T-helper 2 cell (primary cell): ENCODE measurements at places on chromosomes 1 and 21.

DNA sequence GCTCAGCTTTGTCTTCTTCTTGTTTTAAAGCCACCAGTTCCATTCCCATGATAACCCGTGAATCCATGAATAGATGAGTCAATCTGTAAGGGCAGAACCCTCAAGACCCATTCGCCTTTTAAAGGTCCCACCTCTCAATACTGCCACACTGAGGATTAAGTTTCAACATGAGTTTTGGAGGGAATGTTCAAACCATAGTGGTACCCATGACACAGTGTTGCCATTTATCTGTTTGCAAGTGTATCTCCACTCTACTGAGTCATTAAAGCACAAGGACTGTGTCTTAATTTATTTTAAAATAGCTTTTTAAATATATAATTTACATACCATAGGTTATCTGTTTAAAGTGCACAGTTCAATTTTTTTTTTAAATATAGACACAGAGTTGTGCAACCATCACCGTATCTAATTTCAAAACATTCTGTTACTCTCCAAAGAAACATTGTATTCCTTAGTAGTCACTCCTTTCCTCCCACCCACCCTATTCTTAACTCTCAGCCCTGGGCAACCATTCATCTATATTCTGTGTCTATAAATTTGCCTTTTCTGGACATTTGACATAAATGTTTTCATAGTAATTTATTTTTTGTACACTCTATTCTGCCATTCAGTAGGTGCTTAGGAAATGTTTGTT is 4.8 kb upstream of the IL24 start:
- DNase-seq = no peak

DNA sequence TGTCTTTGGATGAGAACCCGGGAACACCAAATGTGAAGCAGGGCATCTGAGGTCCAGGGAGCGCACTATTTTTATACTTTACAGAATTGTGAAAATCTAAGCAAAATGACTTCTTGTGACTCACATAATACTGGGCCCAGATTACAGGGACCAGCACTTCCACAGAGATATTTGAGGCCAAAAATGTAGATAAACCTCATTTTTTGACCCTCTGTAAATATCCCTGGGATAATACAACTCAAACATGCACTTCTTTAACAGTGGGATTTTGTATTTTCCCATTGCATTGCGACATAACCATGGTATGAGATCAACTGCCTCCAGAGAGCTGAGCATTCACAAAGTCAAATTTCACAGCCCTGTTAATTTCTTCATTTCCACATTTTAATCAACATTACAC is 289.4 kb upstream of the ADGRL4 start:
- no peak for DNase-seq

DNA sequence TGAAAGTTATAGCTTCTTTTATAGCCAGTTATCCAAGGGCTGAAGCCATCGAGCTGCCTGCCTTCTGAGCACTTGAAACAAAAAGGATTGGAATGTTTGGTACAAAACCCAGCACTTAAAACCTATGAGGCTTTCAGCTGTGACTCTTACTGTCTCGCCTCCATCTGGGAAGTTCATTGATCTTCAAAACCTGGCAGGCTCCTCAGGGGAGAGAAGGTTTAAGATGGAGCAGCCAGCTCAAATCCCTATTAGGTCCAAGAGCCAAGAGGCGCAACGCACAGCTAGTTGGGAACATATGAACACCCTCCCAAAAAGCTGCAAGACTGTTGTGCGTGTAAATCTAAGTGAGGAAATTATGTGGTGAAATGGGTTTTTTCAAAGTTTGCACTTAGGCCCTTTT is 33.4 kb downstream of the BACE2 start:
- DNase-seq = no peak

DNA sequence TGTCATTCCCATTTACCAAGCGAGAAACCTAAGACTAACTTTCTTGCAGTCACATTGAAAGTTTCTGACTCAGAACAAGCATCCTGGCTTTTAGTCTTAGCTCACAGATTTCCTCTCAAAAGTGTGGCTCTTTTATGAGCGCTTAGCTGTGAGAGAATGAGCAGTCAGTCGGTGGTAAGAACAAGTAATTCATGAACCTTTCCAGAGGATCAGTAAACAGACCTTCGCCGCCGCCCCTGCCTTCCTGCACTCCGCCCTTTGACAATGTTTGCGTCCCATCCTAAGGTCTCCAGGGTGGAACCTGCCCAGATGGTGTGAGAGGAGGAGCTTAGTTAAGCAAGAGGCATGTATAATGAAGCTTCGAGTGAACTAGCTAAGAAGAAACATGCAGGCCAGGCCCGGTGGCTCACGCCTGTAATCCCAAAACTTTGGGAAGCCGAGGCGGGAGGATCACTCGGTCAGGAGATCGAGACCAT is 142.4 kb downstream of the GLUL start:
- DNase-seq = no peak

- no peak for DNase-seq
Measured at GRCh38 chr1:50265790-50266314, 157.1 kb downstream of the ELAVL4 start.

DNA sequence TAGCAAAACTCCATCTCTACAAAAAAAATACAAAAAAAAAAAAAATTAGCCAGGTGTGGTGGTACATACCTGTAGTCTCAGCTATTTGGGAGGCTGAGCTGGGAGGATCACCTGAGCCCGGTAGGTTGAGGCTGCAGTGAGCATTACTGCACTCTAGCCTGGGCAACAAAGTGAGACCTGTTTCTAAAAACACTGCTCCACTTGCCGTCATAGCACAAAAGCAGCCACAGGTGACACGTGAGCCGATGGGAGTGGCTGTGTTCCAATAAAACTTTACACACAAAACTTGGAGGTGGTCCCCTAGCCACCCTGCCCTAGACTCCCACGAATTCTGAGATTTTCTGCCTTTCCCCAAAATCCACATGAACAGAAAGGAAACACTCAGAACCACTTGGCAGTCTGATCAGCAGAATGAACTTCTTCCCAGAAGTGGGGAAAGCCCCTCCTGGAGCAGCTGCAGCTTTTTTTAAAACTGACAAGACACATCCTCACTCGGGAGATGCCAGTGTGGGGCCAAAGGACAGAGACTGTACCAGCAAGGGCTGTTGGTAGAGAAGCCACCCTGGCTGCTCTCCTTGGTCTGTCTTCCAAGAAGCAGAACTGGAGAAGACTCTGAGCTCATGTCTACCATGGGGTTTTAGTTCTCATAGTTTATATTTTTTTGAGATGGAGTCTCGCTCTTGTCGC is 23.3 kb downstream of the PLEKHM2 start:
- no peak for DNase-seq

- DNase-seq = no peak
Measured at GRCh38 chr1:51044199-51044598, 57.8 kb upstream of the C1orf185 start.

DNA sequence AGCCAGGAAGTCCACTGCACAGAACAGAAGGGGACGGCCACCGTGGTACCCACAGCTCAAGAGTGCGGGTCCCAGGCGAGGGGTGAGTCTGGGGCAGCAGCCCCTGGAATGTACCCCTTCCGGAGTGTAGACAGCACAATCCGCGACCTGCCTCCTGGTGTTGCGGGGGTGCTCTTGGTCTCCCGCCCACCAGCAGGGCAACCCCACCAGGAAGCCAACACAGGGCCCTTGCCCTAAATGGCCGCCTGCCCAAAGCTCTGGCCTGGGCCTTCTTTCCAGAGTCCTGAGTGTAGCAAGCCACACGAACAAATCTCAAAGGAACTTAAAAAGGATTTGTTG is 1.1 kb upstream of the SLC19A1 start:
- no peak for DNase-seq

GRCh38 chr1:201504179-201504631 is 2.7 kb downstream of the CSRP1 start:
- DNase-seq = no peak

- DNase-seq = no peak
Measured at GRCh38 chr1:156638189-156638985, 3.5 kb upstream of the BCAN start.

- DNase-seq = no peak
Measured at GRCh38 chr1:228061411-228062084, 21.0 kb upstream of the ARF1 start.

- no peak for DNase-seq
Measured at GRCh38 chr1:179205284-179205683, 24.2 kb downstream of the ABL2 start.

- no peak for DNase-seq
Measured at GRCh38 chr21:28111151-28111619, 881.5 kb downstream of the LTN1 start.

DNA sequence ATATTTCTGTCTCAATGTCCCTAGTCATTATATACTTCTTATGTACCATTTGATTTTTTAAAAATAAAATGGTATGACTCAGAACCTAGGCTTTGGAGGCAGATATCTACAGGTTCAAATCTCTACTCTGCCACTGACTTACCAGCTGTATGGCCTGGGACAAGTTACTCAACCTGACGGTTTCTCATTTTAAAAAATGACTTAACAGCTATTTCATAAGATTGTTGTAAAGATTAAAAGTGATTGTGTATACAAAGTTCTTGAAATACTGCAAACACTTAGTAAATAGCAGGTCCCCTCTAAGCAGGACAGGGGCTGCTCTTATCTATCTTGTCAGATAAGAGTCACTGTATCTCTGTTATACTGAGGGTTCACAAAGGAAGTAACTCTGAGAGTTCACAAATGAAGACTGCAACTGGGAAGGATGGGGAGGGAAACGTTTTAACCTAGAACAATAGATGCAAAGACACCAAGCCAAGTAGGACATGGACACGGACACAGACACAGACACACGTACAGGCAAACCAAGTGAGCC is 2.6 kb downstream of the BCAR3 start:
- no peak for DNase-seq

DNA sequence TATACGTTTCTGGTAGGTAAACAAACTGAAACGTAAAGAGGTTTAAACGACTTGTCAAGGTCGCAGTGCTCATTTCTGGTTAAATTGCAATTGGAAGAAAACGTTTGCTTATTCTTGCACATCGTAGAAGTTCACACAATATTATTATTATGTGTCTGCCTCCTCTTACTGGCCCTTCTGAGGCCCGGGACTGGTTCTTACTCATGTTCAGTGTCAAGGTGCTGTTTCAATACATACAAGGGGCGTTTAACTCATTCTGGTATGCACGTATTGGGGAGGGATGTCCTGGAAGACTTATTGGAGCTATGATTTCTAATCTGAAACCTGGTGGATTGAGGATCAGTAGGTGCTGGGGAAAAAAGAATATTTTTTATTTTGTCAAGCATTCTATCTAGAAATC is 932 bp downstream of the RPF1 start:
- DNase-seq = no peak

DNA sequence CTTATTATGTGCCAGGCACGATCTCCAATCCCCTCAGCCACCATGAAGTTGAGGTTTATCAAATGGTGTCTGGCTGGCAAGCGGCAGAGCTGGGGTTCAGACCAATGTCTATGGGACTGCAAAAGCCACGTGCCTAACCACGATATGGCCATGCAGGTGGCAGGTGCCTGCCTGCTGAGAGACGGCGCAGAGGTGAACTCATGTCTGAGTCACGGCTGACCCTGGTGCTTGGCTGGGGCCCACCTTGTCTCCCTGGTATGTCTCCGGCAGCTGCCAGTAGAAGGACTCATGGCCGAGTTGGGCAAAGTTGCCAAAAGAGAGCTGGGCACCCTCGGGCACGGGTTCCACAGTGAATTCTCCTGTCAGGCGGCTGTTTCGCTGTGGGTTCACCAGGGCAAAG is 59.9 kb downstream of the LDLRAD2 start:
- DNase-seq = no peak

- no peak for DNase-seq
Measured at GRCh38 chr1:77197351-77197750, 21.9 kb downstream of the PIGK start.

- no peak for DNase-seq
Measured at GRCh38 chr1:155012776-155013602, 10.4 kb downstream of the ZBTB7B start.

GRCh38 chr1:224486801-224487583 is 52.4 kb upstream of the WDR26 start:
- no peak for DNase-seq

- DNase-seq = no peak
Measured at GRCh38 chr21:16422702-16423101, 692.9 kb downstream of the USP25 start.

DNA sequence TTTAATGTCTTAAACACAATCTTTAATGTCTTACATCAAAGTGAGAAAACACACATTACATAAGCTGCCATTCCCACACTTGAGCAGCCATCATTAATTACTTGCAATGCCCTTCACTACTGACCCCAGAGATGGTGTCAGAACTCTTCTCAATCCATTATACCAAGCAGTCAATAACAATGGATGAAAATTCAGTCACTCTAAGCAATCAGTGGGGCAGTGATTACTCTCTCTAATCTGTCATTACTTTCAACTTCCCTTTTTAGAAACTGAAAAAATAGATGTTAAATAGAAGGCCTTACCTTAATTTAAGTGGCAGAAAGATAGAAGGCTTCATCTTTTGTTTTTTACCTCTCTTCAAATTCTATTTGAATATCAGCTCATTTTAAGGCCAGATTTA is 9.7 kb upstream of the FRRS1 start:
- DNase-seq = no peak

- DNase-seq = no peak
Measured at GRCh38 chr1:186878356-186878755, 49.6 kb downstream of the PLA2G4A start.

DNA sequence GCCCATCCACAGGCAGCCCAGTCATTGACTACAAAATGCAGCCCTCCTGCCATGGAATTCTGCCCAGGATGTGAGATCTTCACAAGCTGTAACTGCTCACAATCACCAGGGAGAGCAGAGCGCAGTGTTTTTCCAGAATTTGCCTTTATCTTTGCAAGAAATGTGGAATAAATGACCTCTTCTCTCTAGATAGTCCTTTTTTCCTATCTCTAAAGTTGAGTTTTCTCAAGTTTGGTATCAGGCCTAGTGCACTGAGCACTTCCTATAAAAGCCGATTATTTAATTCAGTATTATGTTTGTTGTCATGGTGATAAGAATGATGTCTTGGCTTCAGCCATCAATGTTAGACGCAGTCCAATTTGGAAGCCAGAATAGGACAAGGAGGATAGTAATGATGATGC is 246.9 kb upstream of the IRF2BP2 start:
- no peak for DNase-seq

DNA sequence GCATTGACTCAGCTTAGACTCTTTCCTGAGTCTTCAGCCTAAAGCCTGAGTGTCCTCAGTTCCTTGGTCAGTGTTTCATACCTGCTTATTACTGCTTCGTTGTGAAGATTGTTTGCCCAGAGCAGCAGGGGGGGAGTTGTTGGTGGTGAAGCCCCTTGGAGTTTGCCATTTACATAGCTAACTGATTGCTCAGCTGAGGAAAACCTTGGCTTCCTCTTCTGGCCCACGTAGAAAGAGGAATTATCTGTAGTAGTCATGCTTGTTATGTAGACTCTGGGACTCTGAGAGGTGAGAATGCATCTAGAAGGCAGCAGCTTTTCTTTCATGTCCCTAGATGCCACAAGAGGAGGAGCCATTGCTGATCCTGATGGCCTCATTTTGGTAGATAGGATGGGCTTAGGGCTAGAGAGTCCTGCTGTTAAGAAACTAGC is 125.9 kb downstream of the MAST2 start:
- DNase-seq = no peak

GRCh38 chr1:183548116-183548515 is 42.1 kb downstream of the NCF2 start:
- DNase-seq = no peak

- DNase-seq = no peak
Measured at GRCh38 chr1:179826626-179827280, 50.9 kb downstream of the TOR1AIP2 start.
